Iris pigment epithelial cell (primary cell): ENCODE measurements at places on chromosomes 1 and 21.

- no peak for DNase-seq
Measured at GRCh38 chr1:84642774-84643173, 47.5 kb downstream of the SSX2IP start.

DNA sequence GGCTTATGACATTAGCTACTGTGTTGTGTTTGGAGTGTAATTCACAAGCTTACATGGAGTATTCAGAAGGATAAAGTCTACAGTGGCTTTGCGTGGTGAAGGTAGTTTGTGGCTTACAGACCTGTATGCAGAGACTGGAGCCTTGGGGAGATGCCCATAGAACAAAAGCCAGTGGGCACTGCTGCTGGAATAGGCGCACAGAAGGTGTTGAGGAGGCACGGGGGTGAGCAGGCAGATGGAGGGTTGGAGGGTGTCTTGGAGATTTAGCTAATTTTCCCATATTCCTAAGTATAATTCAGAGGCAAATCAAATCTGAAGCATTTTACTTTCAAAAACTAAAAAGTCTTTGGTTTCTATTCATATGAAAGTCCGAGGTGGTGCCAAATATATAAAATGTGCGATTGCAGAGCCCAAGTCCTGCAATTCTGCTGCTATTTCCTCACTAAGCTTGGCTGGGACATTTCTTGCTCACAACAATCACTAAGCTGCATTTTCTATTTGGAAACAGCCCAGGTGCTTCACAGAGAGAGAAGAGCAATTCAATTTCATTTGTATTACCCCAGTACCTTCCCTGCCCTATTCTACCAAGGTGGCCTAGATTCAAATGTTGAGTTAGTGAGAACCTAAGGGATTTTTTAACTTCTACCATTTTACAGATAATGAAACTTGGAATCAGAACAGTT is 48.5 kb downstream of the FH start:
- no peak for DNase-seq

GRCh38 chr1:24149866-24150233 is 6.9 kb upstream of the IL22RA1 start:
- peak; percentile 72 for DNase-seq

DNA sequence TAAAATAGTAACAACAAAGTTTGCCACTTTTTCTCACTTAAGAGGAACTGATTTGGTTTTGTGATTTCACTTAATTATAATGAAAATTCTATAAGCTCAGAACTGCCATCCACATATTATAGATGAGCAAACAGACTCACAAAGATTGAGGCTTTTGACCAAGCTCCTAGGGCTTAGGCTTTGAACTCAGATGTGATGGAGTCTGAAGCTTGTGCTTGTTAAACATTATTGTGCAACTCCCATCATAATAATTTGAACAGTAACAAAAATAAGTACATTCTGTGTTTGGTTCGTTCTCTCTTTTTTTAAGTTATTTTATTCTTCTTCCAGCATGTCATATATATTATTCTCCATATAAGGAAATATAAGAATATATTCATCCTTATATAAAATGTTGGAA is 403.4 kb downstream of the PTPRC start:
- DNase-seq, result no peak

GRCh38 chr1:79716447-79716846 is 709.9 kb upstream of the ADGRL4 start:
- peak; percentile 45 for DNase-seq

DNA sequence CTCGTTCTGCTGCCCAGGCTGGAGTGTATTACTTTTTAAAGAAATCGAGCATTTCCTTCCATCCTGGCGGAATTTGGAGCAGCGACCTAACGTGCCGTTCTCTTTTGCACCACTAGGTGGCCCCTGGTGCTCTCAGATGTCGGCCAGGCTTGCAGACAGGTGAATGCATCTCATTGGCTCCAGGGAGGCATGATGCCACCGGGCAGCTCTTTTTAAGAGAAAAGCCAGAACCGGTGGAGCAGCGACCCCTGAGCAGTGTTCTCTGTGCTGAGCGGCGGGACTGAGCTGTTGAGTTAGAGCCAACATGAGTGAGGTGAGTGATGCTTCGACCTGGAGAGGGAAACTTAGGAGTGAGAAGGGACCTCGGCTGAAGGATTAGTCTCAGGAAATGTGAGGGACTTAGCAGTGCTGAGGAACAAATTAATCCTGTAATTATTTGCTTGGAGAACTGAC is at the start of gene PCP4:
Gene PCP4, plus strand, starts transcription at position 241 of the 453 bp plus-strand sequence. Its CDS starts 64 bp downstream, at position 305.
- DNase-seq, result peak; percentile 17

- DNase-seq, result no peak
Measured at GRCh38 chr1:24216276-24217074, 29.4 kb upstream of the IFNLR1 start.

GRCh38 chr1:85202092-85202863 is 1.5 kb upstream of the SYDE2 start:
- DNase-seq, result no peak

GRCh38 chr1:206456577-206457370 is 13.5 kb upstream of the IKBKE start:
- peak; percentile 57 for DNase-seq

DNA sequence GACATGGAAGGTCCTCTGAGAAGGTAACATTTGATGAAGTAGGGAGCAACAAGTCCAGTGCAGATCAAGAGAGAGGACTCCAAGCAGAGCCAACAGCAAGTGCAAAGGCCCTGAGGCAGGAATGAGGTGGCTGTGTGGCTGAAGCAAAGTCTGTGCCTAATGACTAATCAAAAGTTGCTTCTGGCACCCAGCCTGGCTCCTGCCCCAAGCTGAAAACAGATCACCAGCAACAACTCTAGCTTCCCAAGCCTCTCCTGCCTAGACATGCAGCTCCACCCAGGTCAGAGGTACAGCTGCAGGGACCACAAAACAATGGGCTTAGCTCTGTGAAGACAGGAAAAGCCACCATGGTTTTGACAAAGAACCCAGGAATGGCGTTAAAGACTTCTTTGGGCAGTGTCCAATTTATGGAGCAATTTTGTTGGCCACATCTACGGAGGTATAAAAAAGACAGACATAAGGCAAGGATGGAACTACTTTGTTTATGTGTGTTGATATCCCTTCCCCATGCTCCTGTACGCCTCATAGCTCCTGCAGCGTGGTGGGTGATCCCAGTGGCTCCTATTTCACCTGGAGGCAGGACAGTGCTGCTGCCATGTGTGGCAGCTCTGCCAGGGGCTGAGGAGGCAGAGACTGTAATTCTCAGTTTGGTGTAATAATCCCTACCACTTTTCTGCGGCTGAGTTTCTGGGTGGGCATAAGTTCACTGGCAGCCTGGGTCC is 26.4 kb upstream of the IGSF3 start:
- peak; percentile 26 for DNase-seq

GRCh38 chr1:16248603-16249516 is 11.9 kb upstream of the CPLANE2 start:
- DNase-seq, result peak; percentile 84

DNA sequence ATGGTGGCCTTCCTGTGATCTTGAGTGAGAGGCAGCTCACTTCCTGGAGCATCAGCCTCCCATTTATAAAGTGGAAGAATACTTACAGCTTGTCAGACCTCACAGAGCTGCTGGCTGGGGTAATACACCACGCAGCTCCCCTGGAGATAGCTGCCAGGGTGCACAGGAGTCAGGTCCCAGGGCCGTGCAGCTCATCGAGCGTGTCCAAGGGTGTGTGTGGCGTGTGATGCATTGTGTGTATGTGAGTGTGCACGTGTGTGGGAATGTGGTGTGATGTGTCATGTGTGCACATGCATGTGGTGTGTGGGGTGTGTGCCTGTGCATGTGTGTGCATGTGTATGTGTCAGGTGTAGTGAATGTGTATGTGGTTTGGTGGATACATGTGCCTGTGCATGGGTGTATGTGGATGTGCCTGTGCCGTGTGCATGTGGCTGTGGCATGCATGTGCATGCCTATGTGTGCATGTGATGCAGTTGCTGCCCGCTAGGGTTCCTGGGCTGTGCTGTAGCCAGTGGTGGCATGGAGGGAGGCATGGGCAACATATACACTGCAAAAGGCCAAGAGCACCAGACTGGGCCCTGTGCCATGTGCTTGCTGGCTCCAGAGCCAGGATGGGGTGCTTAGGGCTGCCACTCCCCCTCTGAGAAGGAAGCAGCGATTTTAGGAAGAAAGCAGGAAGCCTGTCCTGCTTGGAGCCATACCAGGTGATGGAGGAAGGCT is 24.6 kb downstream of the WNT3A start:
- no peak for DNase-seq

- DNase-seq, result no peak
Measured at GRCh38 chr1:230794431-230794830, 47.2 kb downstream of the CAPN9 start.

- peak; percentile 80 for DNase-seq
Measured at GRCh38 chr1:201737352-201738060, 91.5 kb upstream of the IPO9 start.

- no peak for DNase-seq
Measured at GRCh38 chr1:155042789-155043188, 8.3 kb upstream of the ADAM15 start.

GRCh38 chr1:241090798-241091197 is 266.2 kb downstream of the RGS7 start:
- no peak for DNase-seq

GRCh38 chr1:32240140-32240951 is 6.7 kb upstream of the FAM167B start:
- DNase-seq, result no peak

DNA sequence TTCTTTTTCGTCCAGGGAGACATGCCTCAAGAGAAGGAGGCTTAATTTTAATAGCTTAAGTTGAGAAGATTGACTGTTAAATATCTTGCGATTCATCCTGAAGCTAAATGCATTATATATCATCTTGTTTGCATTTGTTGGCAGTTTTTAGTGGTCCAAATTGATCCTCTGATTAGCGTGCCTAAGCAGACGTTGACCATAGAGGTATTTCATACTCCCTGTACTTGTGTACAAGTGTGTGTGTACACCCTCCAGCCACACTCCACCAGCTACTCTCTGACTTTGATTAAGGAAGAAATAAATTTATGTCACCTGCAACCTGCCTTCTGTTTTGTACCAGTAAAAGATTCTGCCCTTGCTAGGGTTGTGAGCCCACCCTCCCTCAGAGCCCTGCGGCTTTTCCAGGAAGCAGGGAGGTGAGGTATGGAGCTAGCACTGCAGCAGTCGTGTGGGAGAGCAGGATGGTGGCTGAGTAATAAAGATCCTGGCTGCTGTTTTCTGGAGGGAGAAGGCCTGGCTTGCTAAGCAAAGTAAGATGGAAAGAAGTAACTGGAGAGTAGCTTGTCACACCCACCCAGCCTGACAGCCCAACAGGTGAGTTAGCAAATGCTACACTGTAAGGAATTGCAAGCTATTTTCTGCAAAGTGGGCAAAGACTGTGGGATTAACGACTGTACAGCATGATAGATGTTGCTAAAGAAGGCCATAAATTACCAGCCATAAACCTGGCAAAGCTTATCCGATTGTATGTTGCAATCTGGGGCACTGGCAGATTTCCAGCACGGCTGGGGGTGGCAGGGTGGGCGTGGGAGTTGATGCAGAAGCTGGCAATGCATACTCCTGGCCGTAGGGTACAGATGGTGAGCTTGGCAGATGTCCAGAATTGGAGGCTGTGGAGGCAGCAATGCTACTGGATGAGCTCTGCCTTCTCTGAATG is 170.2 kb downstream of the TNR start:
- DNase-seq, result no peak

GRCh38 chr21:45244799-45245340 is 42.8 kb downstream of the POFUT2 start:
- no peak for DNase-seq

GRCh38 chr21:38468989-38469388 is 29.3 kb downstream of the ERG start:
- no peak for DNase-seq

DNA sequence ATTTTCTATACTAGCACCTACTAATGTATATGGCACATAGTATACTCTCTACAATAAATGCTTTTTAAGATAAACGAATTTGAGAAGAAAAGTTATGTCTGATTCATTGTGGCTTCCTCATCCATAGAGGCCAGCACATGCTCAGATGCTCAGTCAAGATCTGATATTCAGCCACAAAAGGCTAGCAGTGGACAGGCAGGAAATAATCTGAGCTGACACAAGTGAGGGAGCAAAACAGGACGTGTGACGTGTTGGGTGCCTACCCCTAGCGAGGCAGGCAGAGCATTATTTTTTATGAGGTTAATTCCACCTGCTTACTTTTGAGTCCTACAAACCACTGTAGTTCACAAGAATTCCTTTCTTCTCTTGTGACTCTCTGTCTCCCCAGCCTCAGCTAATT is 550.9 kb downstream of the SMYD3 start:
- peak; percentile 55 for DNase-seq

GRCh38 chr1:15708486-15709137 is 24.5 kb downstream of the PLEKHM2 start:
- DNase-seq, result no peak

DNA sequence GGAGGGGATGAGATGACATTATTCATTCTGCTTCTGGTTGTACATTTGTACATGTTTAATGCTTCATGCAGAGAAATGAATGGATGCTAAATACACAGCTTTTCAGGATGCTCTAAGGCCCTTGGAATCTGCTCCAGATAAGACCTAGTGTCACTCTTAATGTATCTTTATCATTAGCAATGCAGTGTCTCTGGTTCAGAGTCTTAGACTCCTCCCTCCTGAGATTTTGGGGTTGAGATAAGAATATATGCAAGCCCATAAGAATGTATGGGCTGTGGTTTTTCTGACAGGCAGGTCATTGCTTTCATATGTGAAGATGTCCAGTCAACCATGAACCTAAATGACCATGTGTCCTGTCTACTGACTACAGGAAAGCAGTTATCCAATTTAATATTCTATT is 415.5 kb downstream of the RPS6KC1 start:
- DNase-seq, result no peak

- no peak for DNase-seq
Measured at GRCh38 chr1:182764029-182764727, 25.4 kb upstream of the NPL start.

DNA sequence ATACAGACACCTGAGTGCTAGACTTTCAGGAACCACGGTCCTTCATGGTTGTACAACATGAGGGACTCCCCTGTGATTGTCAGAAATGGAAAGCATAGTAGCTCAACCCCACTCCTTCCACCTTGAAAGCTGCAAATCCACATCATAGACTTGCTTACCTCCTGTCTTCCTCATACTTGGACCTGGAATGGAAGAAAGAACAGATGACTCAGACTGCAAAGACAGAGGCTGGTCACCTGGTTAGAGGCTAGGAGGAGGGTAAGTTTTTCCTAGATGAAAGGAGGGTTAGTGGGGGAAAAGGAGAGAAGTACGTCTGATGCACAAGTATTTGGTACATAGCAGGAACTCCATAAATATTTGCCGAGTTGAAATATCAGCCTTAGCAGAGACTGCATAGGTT is 37.2 kb downstream of the LRRC71 start:
- no peak for DNase-seq

- no peak for DNase-seq
Measured at GRCh38 chr1:12715896-12716437, at the start of gene AADACL3. AADACL3 (plus strand) TSS chr1:12716110; CDS start chr1:12716177, 67 bp downstream.

- DNase-seq, result peak; percentile 94
Measured at GRCh38 chr1:10387677-10388386, 11.0 kb upstream of the PGD start.
